ENCODE measurements at places on chromosomes 3 and 15. TPM values are rescaled to one million over a fixed set of nuclear protein-coding genes. Genes with fewer than 3 reads are reported as not detected.
A peak's percentile ranks its signal among the peaks of the same experiment; 100 is the strongest.

DNA sequence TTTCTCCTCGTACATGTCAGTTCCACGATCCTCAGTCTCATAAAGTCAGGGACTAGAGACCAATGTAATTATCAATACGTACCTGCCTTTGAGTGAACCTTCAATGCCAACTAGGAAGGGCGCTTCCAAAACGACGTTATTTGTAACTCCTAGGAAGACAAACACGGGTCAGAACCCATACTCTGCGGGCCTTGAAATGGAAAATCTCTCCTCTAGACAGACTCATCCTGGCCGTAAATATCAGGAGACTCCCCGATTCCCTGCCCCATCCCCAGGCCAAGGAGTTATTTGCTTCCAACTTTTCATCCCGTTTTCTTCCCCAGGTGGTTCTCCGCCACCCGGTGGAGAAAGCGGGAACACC is 578 bp downstream of the OIP5 start:
- peak overlapping the region; percentile 10 for H3K27ac ChIP-seq
- no peaks in the 10 kb centered on the region for H3K36me3 ChIP-seq
- peaks cover 24% of the 10 kb centered on the region for H3K4me1 ChIP-seq
- no peak for DNase-seq
- peak overlapping the region; percentile 94 for H3K4me3 ChIP-seq
- H3K27me3 ChIP-seq, result no peaks in the 10 kb centered on the region

The ITIH3 gene
- total RNA-seq, result not detected

DNA sequence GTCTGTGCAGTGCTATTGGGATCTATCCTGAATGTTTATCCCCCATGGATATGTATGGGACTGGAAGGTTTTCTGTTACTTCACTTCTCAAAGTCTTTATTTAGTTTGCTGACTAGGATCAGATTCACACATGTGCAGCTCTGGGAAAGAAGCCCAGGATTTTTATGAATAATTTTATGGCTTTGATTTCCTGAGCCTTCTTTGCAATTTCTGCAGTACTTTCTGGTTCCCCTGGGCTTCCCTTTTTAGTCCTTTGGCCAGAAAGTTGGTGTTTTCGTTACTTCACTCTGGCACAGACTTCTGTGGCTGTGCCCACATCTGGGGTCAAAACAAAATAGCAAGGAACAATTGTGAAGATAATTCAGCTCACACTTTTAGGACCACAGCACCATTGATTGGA is 721.0 kb downstream of the OTOL1 start:
- H3K27me3 ChIP-seq, result no peaks in the 10 kb centered on the region
- no peaks in the 10 kb centered on the region for H3K4me1 ChIP-seq
- no peaks in the 10 kb centered on the region for H3K36me3 ChIP-seq
- H3K27ac ChIP-seq, result no peak overlapping the region
- H3K4me3 ChIP-seq, result no peak overlapping the region

DNA sequence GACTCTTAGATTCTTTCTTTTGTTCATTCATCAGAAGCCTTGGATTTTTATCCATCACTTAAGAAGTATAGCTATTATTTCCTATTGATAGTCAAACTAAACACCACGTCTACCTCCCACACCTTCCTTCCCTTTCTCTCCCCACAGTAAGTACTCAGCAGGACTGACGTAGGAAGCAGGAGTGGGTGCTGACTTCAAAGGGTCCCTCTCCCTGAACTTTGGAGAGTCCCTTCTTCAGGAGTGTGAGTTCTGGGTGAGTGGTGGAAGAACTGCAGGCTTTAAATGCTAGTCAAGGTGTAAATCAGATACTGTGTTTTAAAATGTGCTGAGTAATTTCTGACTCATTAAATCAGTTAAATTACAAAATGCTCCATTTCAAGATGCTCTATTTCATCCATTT is 126.5 kb upstream of the BFSP2 start:
- H3K27me3 ChIP-seq, result peaks cover 3% of the 10 kb centered on the region
- H3K36me3 ChIP-seq, result no peaks in the 10 kb centered on the region
- H3K4me3 ChIP-seq, result no peak overlapping the region
- no peak overlapping the region for H3K27ac ChIP-seq

DNA sequence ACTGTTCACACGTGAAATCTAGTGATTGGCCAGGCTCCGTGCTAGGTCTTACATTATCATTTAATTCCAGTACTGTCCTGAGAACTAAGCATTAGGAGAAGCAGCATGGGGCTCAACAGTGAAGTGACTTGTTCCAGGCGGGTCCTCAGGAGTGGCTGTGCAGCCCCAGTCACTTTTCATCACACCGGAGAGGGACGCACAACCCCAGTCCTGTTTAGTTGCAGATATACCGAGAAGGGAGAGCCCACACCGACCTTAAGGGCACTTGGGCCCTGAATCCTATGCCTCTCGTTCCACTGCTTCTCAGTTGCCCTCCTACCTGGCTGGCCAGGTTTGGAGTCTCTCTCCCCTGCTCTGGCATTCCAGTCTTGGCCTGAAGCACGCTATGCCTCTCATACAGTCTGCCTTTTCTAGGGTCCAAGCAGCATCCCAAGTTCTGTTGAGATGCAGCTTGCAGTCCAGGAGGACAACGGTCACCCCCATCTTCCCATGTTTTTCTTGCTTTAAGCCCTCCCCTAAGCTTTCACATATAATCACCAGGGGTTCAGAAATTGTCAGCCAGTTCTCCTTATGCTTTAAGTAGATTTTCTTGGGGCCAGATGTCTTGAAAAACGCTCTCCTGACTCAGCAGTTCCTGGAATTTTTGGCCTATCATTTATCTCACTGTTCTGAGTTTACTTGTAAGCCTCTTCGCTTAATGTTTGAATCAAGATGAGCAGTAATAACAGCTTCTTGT is 10.1 kb downstream of the FAM131A start:
- H3K36me3 ChIP-seq, result peaks cover 6% of the 10 kb centered on the region
- no peak overlapping the region for H3K4me3 ChIP-seq
- H3K4me1 ChIP-seq, result no peaks in the 10 kb centered on the region
- H3K27ac ChIP-seq, result no peak overlapping the region
- no peak for DNase-seq

The IL20RB gene
- 1.6 TPM for total RNA-seq

GRCh38 chr3:158103887-158104327 is 2.3 kb downstream of the SHOX2 start:
- no peak overlapping the region for H3K27ac ChIP-seq
- no peak for DNase-seq
- H3K27me3 ChIP-seq, result peaks cover 99% of the 10 kb centered on the region
- peaks cover 4% of the 10 kb centered on the region for H3K4me1 ChIP-seq
- H3K4me3 ChIP-seq, result no peak overlapping the region

DNA sequence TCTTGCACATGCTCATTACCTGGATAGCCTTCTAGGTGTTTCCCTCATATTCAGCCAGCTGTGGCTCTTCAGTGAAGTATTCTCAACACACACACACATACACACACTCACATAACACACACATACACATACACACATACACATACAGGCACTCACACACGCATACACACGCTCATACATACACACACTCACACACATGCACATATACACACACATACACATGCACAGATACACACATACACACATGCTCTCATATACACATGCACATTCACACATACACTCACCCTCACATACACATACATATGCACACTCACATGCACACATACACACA is 41.2 kb downstream of the GRK7 start:
- H3K27me3 ChIP-seq, result peaks cover 2% of the 10 kb centered on the region
- H3K36me3 ChIP-seq, result no peaks in the 10 kb centered on the region
- no peak overlapping the region for H3K27ac ChIP-seq
- H3K4me3 ChIP-seq, result no peak overlapping the region

- H3K27ac ChIP-seq, result no peak overlapping the region
- H3K36me3 ChIP-seq, result no peaks in the 10 kb centered on the region
- H3K27me3 ChIP-seq, result no peaks in the 10 kb centered on the region
- H3K4me1 ChIP-seq, result peaks cover 8% of the 10 kb centered on the region
- no peak overlapping the region for H3K4me3 ChIP-seq
These were observed 652.4 kb upstream of the NAALADL2 start for GRCh38 chr3:174206607-174207192.

DNA sequence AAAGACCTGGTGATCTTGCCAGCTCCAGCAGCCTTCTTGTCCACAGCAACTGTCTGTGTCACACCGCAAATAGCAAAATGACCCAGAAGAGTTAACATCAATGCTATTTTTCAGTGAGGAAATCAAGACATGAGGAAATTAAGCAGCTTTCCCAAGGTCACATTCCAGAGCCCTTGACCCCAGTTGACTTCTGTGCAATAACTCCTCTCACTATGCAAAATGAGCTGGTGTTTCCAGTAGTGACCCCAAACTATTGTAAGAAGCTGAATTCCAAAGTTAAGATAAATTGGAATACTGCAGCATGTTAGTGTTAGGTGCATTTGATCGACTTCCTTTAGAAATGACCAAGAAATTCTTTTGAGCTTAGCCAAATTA is 172.8 kb upstream of the SNTN start:
- H3K4me1 ChIP-seq, result no peaks in the 10 kb centered on the region
- no peak for DNase-seq
- no peaks in the 10 kb centered on the region for H3K27me3 ChIP-seq
- H3K36me3 ChIP-seq, result no peaks in the 10 kb centered on the region
- H3K4me3 ChIP-seq, result no peak overlapping the region
- no peak overlapping the region for H3K27ac ChIP-seq

The PLSCR5 gene
- total RNA-seq, result not detected

The ST3GAL6 gene
- 17.7 TPM for total RNA-seq

The KIF15 gene
- 21.6 TPM for total RNA-seq

The HRG gene
- not detected for total RNA-seq
